Thoracic aorta (tissue), 2 donors: ENCODE measurements at places on chromosomes 6 and 20. TPM values are rescaled to one million over a fixed set of nuclear protein-coding genes. Genes with fewer than 3 reads are reported as not detected.

GRCh38 chr6:15264902-15265761 lies 19.3 kb downstream of the JARID2 start:
- DNase-seq = no peak

- DNase-seq = no peak
These were observed 57.9 kb downstream of the SNAI1 start for GRCh38 chr20:50040432-50041245.

DNA sequence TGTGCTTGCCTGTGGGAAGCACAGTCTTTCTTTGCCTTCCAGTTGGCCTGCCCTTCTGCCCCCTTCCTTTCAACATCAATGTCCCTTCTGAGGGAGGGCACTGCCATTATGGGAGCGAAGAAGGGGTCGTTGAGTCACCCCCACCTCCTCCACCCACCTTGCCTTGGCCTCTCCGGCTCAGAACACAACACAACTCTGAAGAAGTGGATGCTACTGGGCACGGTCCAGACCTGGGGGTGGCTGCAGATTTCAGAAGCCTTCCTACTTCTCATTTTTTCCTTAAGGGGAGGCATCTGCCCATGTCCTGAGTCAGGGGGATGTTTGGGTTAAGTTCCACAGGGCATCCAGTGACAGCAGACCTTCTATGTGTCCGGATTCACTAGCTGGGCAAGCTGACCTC lies 72.1 kb downstream of the GFOD1 start:
- DNase-seq = no peak

DNA sequence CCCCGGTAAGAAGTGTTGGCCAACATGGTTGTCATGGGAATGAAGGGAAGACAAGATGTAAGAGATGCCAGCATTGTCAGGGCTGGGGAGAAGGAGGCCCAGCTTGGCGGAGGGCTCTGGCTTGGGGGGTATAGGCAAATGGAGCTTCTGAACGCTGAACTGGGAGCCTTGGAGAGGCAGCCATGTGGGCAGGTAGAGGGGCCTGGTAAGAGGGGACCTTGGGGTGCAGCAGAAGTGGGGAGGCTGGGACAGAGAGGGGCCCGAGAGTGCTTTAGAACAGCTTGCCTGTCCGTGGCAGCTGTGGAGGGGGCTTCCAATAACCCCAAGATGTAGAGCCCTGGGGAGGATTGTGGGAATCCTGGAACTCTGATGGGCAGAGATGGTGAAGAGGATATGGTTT lies 3.0 kb downstream of the SLC22A1 start:
- no peak for DNase-seq

- no peak for DNase-seq
These were observed 3.5 kb downstream of the AKIRIN2 start for GRCh38 chr6:87698547-87699006.

GRCh38 chr20:19996917-19997316 lies 20.2 kb upstream of the NAA20 start:
- no peak for DNase-seq

The GPR63 gene
- 3.4 TPM for total RNA-seq

The CST4 gene
- not detected for total RNA-seq

The APMAP gene
- 44.0 TPM for total RNA-seq
